ENCODE measurements at places on chromosomes 7 and 10. TPM values are rescaled to one million over a fixed set of nuclear protein-coding genes. Genes with fewer than 3 reads are reported as not detected.

The PAPSS2 gene
- total RNA-seq = 233 TPM

The DOCK1 gene
- total RNA-seq = 69.8 TPM

The SPDYE2B gene
- total RNA-seq = not detected

The REEP3 gene
- total RNA-seq = 49.0 TPM

The IMPDH1 gene
- total RNA-seq = 58.5 TPM

The UNCX gene
- not detected for total RNA-seq

The UTF1 gene
- total RNA-seq = not detected

The DNAJC1 gene
- 46.8 TPM for total RNA-seq

The FAM13C gene
- total RNA-seq = 1.2 TPM

The PWWP2B gene
- 12.2 TPM for total RNA-seq

The ACTL6B gene
- total RNA-seq = not detected

The MYO3A gene
- total RNA-seq = not detected

The FAM237B gene
- total RNA-seq = not detected

The CYP2C19 gene
- total RNA-seq = not detected

The TRIM73 gene
- total RNA-seq = 0.59 TPM

The SORBS1 gene
- total RNA-seq = 20.9 TPM

The TAS2R60 gene
- not detected for total RNA-seq

The CTNNA3 gene
- under 0.01 TPM for total RNA-seq

The PPP1R3C gene
- 84.9 TPM for total RNA-seq

The PNLIP gene
- not detected for total RNA-seq

The OR13A1 gene
- total RNA-seq = not detected

The CREB3L2 gene
- total RNA-seq = 38.6 TPM

The HSPA12A gene
- total RNA-seq = 10.7 TPM

The CFAP69 gene
- total RNA-seq = 5.0 TPM

The ZNF239 gene
- 7.1 TPM for total RNA-seq

The ACHE gene
- total RNA-seq = 0.30 TPM

The OR6V1 gene
- total RNA-seq = not detected

The ABCC2 gene
- total RNA-seq = 0.89 TPM

The DRGX gene
- total RNA-seq = not detected

The MYH16 gene
- under 0.01 TPM for total RNA-seq

The ACTR3C gene
- total RNA-seq = 1.2 TPM

The NOS3 gene
- 6.5 TPM for total RNA-seq

The CALCR gene
- not detected for total RNA-seq

The EN2 gene
- under 0.01 TPM for total RNA-seq

The CALHM1 gene
- total RNA-seq = not detected

The HHEX gene
- 2.0 TPM for total RNA-seq

The OR2A5 gene
- not detected for total RNA-seq

The DDIT4 gene
- 372 TPM for total RNA-seq

The VWA2 gene
- total RNA-seq = not detected
